ENCODE measurements at places on chromosomes 13 and 19. TPM values are rescaled to one million over a fixed set of nuclear protein-coding genes. Genes with fewer than 3 reads are reported as not detected.

GARIN5A gene
- not detected for total RNA-seq

FAM216B gene
- total RNA-seq = not detected

SMAD9 gene
- 1.4 TPM for total RNA-seq

RGCC gene
- 17.7 TPM for total RNA-seq

F10 gene
- 2.8 TPM for total RNA-seq

PINLYP gene
- 5.4 TPM for total RNA-seq

ZNF99 gene
- total RNA-seq = 0.13 TPM

TDRD12 gene
- total RNA-seq = 2.4 TPM

- H3K36me3 ChIP-seq = no peaks in the 10 kb centered on the region
- H3K4me3 ChIP-seq = no peak overlapping the region
- peak; percentile 78 for DNase-seq
- peaks cover 100% of the 10 kb centered on the region for H3K4me1 ChIP-seq
Observed at GRCh38 chr19:15323496-15324235, 8.7 kb downstream of the BRD4 start.

GRCh38 chr13:108227651-108228272 lies 9.6 kb downstream of the ABHD13 start:
- H3K36me3 ChIP-seq = peaks cover 23% of the 10 kb centered on the region
- DNase-seq = no peak
- no peak overlapping the region for H3K27ac ChIP-seq
- no peaks in the 10 kb centered on the region for H3K27me3 ChIP-seq
- no peak overlapping the region for H3K4me3 ChIP-seq
- H3K4me1 ChIP-seq = peaks cover 81% of the 10 kb centered on the region

DNA sequence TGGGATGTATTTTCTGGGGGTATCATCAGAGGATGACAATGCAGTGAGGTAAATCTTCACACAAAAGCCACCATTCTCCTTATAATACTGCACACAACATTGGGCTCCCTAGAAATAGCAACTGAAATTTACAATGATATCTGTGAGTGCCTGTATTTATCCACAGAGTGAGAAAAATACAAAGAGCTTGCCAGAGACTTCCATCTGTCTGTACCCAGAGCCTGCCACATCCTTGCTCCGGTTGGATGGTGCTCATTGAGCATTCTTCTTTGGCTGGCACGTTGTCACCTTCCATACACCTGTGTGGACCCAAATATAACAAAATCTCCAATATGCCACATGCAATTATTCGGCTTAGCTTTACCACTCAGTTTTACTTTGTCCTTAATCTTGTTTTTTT lies 189.5 kb upstream of the UFM1 start:
- no peak overlapping the region for H3K4me3 ChIP-seq
- no peaks in the 10 kb centered on the region for H3K4me1 ChIP-seq
- no peak overlapping the region for H3K27ac ChIP-seq
- no peaks in the 10 kb centered on the region for H3K27me3 ChIP-seq
- no peaks in the 10 kb centered on the region for H3K36me3 ChIP-seq
- DNase-seq = no peak

DNA sequence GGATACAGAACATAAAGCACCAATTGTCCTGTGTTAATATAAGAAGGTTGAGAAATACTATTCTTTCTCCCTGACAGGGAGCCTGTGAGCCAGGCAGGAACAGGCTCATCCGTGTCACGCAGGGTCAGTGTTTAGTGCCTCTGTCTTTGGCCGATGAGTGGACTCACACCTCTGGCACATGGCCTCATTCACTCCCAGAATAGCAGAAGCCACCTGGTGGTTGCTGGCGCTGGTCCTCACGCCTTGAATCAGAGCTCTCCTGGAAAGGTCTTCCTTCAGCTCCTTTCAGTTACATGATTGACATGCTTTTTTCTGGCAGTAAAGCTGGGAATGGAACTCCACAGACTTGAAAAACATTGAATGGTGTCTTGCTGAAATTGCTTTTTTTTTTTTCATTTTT lies 28.1 kb upstream of the SIAH3 start:
- DNase-seq = no peak
- no peaks in the 10 kb centered on the region for H3K27me3 ChIP-seq
- H3K36me3 ChIP-seq = no peaks in the 10 kb centered on the region
- H3K27ac ChIP-seq = no peak overlapping the region

- H3K4me1 ChIP-seq = no peaks in the 10 kb centered on the region
- no peak for DNase-seq
- no peaks in the 10 kb centered on the region for H3K36me3 ChIP-seq
- peaks cover 62% of the 10 kb centered on the region for H3K27me3 ChIP-seq
Observed at GRCh38 chr19:8147582-8147978, 1.8 kb downstream of the FBN3 start.

DNA sequence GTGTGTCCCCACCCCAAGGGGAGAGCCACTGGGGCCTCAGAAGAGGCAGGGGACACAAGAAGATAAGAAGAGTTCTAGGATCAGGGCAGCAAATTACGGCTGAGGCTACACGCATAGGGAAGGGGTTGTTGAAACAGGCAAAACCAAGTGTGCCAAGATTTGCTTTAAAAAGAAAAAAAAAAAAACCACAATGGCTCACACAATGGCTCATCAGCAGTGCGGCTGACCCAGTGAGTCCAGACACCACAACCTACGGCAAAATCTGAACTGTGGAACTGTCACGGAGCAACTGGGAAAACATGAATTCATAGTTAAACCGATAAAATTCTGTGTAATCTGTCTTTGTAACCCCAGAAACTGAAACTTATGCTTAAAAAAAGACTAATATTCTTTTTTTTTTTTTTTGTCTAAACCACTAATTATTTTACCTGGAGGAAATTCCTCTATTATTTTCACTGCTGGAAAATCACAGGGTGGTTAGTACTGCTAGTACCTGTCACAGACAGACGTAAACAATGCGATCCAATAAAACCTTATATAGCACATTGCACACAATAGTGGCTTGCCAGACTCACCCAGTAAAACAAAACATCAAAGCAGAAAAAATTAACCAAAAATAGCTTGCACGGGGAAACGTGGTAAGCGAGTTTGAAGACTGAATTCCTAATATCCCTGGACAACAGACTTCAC lies 325.4 kb upstream of the TSHZ3 start:
- no peaks in the 10 kb centered on the region for H3K36me3 ChIP-seq
- no peak for DNase-seq
- no peak overlapping the region for H3K27ac ChIP-seq
- H3K4me3 ChIP-seq = no peak overlapping the region
- no peaks in the 10 kb centered on the region for H3K27me3 ChIP-seq

DNA sequence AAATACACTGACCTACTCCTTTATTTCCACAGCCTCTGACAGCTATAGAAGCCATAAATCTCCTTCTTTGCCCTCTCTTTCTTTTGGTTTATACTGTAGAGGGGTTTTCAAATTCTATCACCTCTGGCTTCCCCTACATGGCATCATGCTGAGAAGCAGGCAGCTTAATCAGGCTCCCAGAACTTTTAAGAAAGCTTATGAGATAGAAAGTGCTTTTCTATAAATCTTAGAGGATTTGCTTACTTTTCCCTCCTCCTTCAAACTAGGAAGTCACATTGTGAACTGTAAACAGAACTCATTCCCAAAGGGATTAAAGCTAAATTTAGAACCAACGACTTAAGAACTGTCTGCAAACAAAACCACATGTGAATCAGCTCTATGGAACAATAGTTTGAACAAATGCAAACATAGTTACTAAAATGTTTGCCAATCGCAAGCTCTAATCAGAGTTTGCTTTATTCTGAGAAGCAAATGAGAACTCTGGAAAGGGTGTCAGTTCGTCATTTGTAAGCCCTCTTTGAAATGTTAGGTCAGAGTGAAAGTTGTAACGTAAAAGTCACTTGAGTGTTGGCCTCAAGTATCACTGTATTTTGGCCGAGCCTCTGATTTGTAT lies 344.1 kb downstream of the RFC3 start:
- peaks cover 6% of the 10 kb centered on the region for H3K27me3 ChIP-seq
- no peaks in the 10 kb centered on the region for H3K36me3 ChIP-seq
- no peak overlapping the region for H3K4me3 ChIP-seq
- no peak overlapping the region for H3K27ac ChIP-seq

DNA sequence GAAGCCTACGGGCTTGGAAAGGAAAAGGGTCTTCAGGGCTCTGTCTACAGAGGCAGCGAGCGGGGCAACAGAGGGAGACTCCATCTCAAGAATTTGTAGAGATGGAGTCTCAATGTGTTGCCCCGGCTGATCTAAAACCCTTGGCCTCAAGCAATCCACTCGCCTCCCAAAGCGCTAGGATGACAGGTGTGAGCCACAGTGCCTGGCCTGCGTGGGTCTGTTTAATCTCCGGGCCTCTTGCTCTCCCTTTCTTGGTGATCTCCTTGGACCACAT lies 8.1 kb downstream of the RPS9 start:
- no peak overlapping the region for H3K4me3 ChIP-seq
- H3K4me1 ChIP-seq = peaks cover 78% of the 10 kb centered on the region
- DNase-seq = no peak
- no peaks in the 10 kb centered on the region for H3K27me3 ChIP-seq

DNA sequence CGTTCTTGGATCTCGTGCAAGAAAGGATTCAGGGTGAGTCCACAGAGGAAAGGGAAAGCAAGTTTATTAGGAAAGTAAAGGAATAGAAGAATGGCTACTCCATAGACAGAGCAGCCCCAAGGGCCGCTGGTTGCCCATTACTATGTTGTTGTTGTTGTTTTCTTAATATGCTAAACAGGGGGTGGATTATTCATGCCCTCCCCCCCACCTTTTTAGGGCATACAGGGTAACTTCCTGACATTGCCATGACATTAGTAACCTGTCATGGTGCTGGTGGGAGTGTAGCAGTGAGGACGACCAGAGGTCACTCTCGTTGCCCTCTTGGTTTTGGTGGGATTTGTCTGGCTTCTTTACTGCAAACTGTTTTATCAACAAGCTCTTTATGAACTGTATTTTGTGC lies 29.1 kb upstream of the PCDH9 start:
- no peak for DNase-seq
- no peak overlapping the region for H3K4me3 ChIP-seq
- H3K27me3 ChIP-seq = no peaks in the 10 kb centered on the region
- H3K27ac ChIP-seq = no peak overlapping the region
- H3K4me1 ChIP-seq = no peaks in the 10 kb centered on the region

- DNase-seq = no peak
- H3K4me1 ChIP-seq = no peaks in the 10 kb centered on the region
- no peaks in the 10 kb centered on the region for H3K27me3 ChIP-seq
- no peaks in the 10 kb centered on the region for H3K36me3 ChIP-seq
- H3K27ac ChIP-seq = no peak overlapping the region
- H3K4me3 ChIP-seq = no peak overlapping the region
Observed at GRCh38 chr13:93751117-93751516, 524.5 kb downstream of the GPC6 start.

DNA sequence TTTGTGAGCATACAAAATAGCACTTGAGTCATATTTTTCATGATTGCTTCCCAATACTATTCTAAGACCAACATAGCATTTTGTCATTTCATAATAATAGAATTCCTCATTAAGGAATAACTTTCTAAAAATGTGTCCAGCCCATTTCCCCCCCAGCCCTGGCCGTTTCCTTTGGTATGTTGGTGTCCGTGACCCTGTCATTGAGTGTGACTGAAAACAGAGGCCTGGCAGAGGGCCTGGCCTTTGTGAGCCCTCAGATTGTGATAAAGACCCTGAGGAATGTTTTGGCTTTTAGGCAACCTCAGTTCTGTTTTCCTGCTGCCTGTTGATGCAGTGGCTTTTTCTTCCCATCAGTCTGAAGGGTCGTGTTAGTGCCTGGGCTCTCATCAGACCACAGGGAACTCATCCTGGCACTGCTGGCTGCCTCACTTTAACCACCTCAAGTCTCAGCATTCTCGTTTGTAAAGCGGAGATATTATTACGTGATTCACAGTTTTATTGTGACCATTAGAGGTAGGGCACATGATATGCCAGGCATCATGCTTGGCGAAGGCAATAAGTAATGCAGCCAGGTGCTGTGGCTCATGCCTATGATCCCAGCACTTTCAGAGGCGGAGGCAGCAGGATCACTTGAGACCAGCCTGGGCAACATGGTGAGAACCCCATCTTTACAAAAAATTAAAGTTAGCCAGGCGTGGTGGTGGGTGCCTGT lies 13.8 kb downstream of the SPINT2 start:
- H3K4me3 ChIP-seq = no peak overlapping the region
- peaks cover 90% of the 10 kb centered on the region for H3K4me1 ChIP-seq
- no peaks in the 10 kb centered on the region for H3K36me3 ChIP-seq
- DNase-seq = no peak
- H3K27me3 ChIP-seq = no peaks in the 10 kb centered on the region
- peak overlapping the region; percentile 21 for H3K27ac ChIP-seq

- H3K4me1 ChIP-seq = no peaks in the 10 kb centered on the region
- no peaks in the 10 kb centered on the region for H3K27me3 ChIP-seq
- H3K27ac ChIP-seq = no peak overlapping the region
- DNase-seq = no peak
- H3K4me3 ChIP-seq = no peak overlapping the region
Observed at GRCh38 chr19:28519952-28520861, 692.7 kb downstream of the UQCRFS1 start.

- peaks cover 4% of the 10 kb centered on the region for H3K27me3 ChIP-seq
- H3K36me3 ChIP-seq = no peaks in the 10 kb centered on the region
- H3K4me3 ChIP-seq = no peak overlapping the region
Observed at GRCh38 chr19:39270036-39270871, 2.1 kb downstream of the IFNL2 start.

DNA sequence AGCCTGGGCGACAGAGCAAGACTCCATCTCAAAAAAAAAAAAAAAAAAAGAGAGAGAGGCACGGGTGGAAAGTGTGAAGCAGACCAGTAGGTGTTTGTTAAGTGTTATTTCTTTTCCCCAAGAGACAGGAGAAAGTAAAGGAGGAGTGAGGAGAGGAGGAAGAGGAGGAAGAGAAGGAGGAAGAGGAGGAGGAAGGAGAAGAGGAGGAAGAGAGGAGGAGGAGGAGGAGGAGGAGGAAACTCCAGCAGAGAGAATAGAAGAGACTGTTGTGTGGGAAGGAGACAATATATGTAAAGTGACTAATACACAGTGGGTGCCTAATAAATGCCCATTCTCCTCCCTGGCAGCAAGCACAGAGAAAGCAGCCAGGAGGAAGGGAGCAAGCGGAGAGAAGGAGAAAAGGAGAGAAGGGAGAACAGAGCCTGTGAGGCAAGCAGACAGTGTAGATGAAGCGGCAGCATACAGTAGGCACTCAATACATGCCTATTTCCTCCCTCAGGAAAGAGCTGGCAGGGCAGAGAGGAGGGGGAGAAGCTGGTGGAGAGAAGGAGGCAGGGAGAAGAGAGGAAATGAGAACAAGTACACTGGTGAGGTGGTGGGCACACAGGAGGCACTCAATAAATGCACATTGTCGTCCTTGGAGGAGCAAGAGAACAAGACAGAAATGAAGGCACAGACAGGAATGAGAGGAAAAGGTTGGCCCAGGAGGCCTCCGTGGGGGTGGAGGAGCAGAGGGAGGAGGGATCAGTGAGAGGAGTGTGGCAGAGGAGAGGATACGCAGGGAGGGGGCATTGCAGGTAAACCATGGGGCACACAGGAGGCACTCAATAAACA lies 16.6 kb downstream of the JOSD2 start:
- no peak overlapping the region for H3K27ac ChIP-seq
- H3K36me3 ChIP-seq = peaks cover 11% of the 10 kb centered on the region
- peaks cover 8% of the 10 kb centered on the region for H3K27me3 ChIP-seq
- H3K4me1 ChIP-seq = peaks cover 25% of the 10 kb centered on the region
- DNase-seq = peak; percentile 14

GRCh38 chr13:47478985-47479384 lies 522.1 kb downstream of the SUCLA2 start:
- H3K27me3 ChIP-seq = no peaks in the 10 kb centered on the region
- no peaks in the 10 kb centered on the region for H3K36me3 ChIP-seq
- H3K4me3 ChIP-seq = no peak overlapping the region
- no peak for DNase-seq
- H3K27ac ChIP-seq = no peak overlapping the region

- peaks cover 18% of the 10 kb centered on the region for H3K27me3 ChIP-seq
- no peak overlapping the region for H3K4me3 ChIP-seq
- no peaks in the 10 kb centered on the region for H3K36me3 ChIP-seq
- no peak overlapping the region for H3K27ac ChIP-seq
Observed at GRCh38 chr19:15072930-15073647, 8.9 kb upstream of the OR1I1 start.
